ENCODE measurements at places on chromosomes 2 and 18.

- no peak for DNase-seq
Measured at GRCh38 chr2:41941831-41942230, 106.0 kb upstream of the PKDCC start.

GRCh38 chr18:72675394-72675793, 131.3 kb upstream of the CBLN2 start:
- no peak for DNase-seq

- DNase-seq, result no peak
Measured at GRCh38 chr2:221107424-221107823, 464.7 kb downstream of the EPHA4 start.

DNA sequence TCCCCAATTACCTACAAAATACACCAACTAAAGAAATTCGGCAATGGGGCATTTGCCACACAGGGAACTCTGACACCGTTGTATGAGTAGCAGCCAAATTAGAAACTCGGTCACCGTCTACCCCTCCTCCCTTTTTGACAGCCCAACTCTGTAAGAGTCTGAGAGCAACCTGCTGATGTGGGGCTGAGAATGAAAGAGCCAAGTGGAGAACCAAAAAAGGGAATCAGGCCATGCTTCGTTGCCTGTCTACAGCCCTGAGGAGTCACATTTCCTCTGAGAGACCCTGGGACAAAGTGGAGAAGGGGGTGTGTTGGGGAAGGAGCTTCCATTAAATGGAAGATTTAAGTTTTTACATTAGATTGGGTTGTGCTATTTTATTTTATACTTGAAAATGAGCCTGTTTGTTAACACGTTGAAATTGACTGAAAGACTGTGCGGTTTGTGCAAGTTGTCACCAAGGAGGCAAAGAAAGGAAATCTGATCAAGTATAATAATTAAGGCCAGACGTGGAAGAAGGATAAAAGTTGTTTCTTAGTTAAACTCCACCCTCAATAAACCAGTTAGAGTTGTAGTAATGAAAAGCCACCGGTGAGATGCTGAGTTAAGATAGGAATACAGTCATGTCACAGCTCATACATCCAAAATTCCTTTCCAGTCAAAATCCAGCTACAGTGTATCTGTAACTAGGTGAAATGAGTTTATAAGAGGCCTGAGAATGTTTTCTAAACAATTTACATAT, 131.7 kb upstream of the CREB1 start:
- DNase-seq, result no peak

Data from effector memory CD4-positive, alpha-beta T cell (primary cell).